ENCODE measurements at places on chromosomes 12 and 14.

DNA sequence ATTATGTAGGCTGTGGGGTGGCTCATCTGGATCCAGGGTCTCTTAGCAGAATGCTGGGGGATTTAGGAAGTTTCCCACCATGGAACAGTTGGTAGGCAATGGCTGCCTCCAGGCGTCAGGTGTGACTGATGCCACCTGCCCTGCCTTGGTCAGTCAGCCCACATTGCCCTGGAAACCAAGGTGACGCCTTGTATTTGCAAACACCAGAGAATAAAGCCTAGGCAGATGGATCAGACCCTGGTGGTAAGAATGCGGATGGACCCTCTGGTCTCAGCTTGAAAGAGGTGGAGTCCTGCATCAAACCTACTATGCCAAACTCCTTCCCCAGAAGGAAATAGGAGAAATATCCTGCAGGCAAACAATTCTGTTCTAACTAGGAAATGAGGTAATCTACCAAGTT is 38.2 kb downstream of the NCKAP5L start:
- DNase-seq: no peak

DNA sequence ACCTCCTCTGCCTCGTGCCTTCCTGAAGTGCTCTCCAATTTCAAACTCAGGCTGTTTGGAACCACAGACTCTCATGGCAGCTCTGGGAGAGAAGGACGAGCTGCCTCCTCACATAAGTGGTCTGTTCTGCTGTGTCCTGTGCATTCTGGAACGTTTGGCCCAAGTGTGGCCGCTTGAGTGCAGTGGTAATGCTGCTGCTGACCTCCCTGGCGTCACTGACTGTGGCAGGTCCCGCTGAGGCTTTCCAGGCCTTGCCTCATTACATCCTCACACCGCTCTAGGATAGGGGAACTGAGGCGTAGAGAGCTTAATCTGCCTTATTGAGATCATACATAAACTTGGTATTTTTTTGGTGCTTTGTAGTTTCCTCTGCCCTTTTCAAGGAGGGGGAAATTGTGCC is 14.2 kb downstream of the CCDC92 start:
- DNase-seq: no peak

GRCh38 chr12:68198507-68199086 is 27.0 kb downstream of the IL26 start:
- no peak for DNase-seq

DNA sequence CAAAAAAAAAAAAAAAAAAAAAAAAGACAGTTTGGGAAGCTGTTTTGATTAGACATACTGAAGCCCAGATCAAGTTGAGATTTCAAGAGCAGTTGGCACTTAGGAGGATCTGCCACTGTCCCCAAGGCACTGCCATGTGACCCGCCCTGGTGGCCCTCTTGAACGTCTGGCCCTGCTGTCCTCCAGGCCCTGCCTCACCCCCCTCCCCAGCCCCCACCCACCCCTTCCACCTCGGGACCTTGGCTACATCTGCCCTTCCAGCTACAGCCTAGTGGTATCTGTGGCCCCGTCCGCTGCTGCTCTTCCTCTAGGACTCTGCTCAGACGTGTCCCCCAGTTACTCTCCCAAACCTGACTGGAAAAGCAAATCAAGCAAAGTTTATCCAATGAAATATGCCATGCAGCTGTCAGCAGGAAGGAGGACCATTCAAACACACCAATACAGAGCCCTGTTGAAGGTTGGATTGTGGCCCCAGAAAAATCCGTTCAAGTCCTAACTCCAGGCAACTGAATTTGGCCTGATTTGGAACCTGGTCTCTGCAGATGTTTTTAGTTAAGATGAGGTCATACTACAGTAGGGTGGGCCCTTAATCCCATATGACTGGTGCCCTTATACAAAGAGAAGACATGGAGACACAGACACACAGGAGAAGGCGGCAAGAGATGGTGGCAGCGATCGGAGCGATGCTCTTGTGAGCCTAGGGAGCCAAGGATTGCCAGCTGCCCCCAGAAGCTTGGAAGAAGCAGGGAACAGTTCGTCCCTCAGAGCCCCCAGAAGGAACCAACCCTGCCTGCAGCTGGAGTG is 17.7 kb downstream of the SLC25A29 start:
- DNase-seq: peak; percentile 16

DNA sequence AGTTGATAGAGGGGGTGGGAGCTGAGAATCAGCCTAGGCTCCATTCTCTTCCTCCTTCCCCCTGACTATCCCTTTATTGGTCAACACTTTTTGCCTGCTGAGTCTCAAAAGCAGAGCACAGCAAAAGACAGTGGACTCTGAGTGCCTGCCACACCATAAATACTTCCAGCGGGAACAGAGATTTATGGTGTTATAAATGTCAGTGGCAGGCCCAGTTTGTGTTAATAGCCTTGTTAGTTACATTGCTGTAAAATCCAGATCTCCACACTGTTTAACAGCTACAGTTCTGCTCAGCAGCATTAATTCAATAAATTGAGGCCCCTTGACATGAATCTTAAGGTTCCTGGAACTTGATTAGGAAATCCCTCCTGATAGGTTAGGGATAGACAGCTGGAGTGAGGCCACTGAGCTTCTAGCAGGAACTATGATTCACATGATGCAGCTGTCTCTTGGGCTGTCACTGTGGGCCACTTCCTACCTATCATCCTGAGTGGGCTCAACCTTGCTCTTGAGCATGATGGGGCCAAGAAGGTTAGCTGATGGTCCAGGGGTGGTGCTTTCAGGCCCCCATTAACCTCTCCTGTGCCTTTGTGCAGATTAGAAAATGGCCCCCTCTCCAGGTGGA is 295.2 kb upstream of the SRRM4 start:
- DNase-seq: no peak

- DNase-seq: no peak
Measured at GRCh38 chr12:84305144-84305543, 607.5 kb downstream of the SLC6A15 start.

GRCh38 chr14:26933431-26933830 is 335.6 kb upstream of the NOVA1 start:
- no peak for DNase-seq

GRCh38 chr12:102220736-102221135 is 23.1 kb upstream of the PMCH start:
- no peak for DNase-seq

DNA sequence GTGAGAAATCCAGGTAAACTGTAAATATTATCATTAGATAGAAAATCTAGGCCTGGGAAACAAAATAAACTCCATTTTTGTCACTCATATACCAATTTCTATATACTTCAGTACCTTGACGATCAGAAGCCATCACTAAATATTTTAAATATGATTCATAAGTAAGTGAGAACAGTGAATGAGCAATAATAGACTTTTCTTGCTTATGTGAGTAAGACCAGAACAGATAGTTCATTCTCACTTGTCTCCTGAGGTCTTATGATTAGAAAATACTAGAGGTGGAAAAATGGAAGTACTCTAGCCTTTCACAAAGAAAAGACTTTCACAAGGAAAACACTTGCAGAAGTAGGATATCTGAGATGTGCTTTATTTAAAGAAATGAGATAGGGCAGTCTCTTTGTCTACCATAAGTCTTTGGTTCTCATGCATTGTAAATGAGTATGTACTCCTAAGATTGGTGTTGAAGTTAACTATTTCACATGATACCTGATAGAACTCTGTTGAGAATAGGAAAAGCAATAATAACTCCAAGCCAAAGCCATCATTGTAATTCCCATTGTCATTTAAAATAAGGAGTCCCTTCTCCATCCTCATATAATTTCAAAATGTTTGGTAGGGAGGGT is 10.1 kb upstream of the SMCO3 start:
- DNase-seq: no peak

DNA sequence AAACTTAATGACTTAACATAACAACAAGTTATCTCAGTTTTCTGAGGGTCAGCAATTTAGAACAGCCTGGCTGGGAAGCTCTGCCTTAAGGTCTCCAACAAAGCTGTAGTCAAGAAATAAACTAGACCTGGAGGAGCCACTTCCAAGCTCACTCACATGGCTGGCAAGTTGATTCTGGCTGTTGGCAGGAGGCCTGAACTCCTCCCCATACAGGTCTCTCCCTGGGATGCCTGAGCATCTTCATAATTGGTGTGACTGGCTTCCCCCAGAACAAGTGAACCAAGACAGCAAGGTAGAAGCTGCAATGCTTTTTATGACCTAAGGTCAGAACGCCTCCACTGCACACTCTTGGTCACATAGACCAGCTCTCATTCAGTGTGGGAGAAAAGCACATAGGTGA is 128.3 kb downstream of the SAMD4A start:
- DNase-seq: no peak

GRCh38 chr12:55718015-55718414 is 2.2 kb downstream of the BLOC1S1 start:
- DNase-seq: no peak
